ENCODE measurements at places on chromosomes 12 and 14. TPM values are rescaled to one million over a fixed set of nuclear protein-coding genes. Genes with fewer than 3 reads are reported as not detected.

- DNase-seq, result peak; percentile 18
These were observed 2.0 kb upstream of the MDM1 start for GRCh38 chr12:68334132-68334531.

The SCN8A gene
- total RNA-seq, result 0.35 TPM

GRCh38 chr12:69679119-69679518 lies 20.0 kb downstream of the BEST3 start:
- DNase-seq, result no peak

DNA sequence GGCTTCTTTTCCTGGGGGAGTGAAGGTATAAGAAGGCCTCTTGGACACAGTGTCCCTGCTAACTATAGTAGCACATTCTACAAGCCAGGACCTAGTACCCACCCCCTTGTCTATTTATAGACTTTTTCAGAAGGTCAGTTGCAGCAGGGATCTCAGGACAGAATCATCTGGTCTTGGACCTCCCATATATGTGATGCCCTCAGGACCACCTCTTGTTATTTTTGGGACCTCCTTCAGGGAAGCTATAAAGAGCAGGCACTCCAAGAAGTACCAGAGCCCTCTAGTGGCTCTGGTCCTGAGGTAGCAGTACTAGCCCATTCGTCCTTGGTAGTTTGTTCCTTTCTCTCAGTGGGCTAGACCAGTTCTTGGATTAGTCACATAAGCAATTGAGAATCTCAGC lies 4.3 kb downstream of the COQ10A start:
- DNase-seq, result no peak

The CHGA gene
- not detected for total RNA-seq

GRCh38 chr14:77738559-77739250 lies 22.3 kb downstream of the SNW1 start:
- no peak for DNase-seq

GRCh38 chr14:21867541-21867940 lies 193.9 kb upstream of the OR4E1 start:
- no peak for DNase-seq

The RTL1 gene
- not detected for total RNA-seq

The MFAP5 gene
- total RNA-seq, result not detected

- DNase-seq, result no peak
These were observed at the start of gene SOAT2 for GRCh38 chr12:53102883-53103807. Gene SOAT2, plus strand, starts transcription at chr12:53103486. Its CDS starts 92 bp downstream, at chr12:53103578.

The CACNA1C gene
- total RNA-seq, result 0.81 TPM

DNA sequence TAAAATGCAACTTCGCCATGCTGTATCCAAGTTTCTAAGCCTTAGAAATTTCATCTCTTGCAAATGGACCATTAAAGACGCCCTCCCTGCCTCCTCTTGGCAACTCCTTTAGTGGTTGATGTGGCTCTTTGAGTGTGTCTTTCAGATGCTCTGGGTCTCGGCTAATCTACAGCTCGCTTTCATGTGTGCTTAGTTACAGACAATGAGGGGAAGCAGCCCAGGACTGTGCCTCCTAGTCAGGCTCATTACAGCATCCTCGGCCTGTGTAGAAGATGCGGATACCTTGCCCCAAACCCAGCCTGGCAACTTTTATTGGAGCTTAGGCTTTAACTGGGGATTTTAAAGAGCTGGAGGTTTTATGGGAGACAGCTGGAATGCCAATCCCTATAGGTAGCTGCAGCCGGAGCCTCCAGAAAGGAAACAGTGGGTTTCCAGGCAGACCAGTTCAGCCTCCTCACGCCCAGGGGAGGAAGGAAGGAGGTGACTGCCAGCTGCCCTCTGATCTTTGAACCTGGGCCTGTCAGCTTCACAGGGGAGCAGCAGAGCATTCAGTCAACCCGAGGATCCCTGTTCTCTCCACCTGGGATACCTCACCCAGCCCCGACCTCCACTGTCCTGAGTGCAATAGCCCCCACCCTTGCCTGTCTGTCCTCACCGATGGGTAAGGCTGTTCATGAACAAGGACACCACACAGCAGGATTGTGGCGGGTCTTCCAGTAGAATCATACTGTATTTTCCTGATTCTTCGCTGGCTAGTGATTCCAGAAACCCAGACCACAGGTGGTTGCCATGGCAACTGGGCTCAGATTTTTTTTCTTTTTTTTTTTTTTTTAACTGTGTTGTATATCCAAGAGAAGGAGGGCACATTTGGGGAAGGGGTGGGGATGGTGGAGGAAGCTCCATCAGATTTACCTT lies 638.5 kb downstream of the MED13L start:
- no peak for DNase-seq

The BCL2L14 gene
- total RNA-seq, result 7.6 TPM

- DNase-seq, result no peak
These were observed 233.0 kb downstream of the SLC41A2 start for GRCh38 chr12:104724992-104725585.

DNA sequence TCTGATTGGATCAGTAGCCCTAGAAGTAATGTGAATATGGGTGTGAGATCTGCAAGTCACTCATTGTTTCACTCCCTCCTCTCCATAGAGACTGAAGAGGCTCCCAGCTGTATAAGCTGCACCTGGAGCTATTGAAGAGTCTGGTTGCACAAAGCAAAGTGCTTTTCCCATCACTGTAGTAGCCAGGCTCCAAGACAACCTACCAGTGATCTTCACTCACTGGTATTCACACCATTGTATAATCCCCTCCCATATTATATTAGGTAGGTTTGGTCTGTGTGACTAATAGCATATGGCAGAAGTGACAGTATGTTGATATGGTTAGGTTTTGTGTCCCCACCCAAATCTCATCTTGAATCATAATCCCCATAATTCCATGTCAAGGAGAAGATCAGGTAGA lies 64.4 kb downstream of the ZFC3H1 start:
- no peak for DNase-seq

The SLC35E3 gene
- 9.2 TPM for total RNA-seq

The MAPK1IP1L gene
- total RNA-seq, result 143 TPM

The RPL10L gene
- total RNA-seq, result not detected

- no peak for DNase-seq
These were observed 177.6 kb downstream of the PDZRN4 start for GRCh38 chr12:41365653-41366171.

DNA sequence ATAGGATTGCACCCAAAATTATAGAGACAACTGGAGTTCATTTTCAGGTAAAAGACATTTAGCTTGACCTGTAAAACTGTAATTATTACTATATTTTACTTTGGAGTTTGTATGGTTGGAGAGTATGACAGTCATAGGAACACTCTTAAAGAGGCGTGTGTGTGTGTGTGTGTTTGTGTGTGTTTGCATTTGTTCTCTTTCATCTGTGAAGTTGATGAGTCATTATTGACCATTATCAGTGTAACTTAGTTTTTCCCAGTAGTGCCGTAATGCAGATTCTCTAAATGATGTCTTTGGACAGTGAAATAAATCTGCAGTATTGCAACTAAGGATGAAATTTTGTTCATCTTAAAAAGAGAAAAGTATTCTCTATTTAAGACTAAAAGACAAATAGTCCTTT lies 13.0 kb downstream of the WASHC4 start:
- no peak for DNase-seq

- no peak for DNase-seq
These were observed 40.6 kb upstream of the RBM19 start for GRCh38 chr12:114006482-114007425.

GRCh38 chr12:1992732-1993131 lies 11.5 kb downstream of the DCP1B start:
- DNase-seq, result no peak

DNA sequence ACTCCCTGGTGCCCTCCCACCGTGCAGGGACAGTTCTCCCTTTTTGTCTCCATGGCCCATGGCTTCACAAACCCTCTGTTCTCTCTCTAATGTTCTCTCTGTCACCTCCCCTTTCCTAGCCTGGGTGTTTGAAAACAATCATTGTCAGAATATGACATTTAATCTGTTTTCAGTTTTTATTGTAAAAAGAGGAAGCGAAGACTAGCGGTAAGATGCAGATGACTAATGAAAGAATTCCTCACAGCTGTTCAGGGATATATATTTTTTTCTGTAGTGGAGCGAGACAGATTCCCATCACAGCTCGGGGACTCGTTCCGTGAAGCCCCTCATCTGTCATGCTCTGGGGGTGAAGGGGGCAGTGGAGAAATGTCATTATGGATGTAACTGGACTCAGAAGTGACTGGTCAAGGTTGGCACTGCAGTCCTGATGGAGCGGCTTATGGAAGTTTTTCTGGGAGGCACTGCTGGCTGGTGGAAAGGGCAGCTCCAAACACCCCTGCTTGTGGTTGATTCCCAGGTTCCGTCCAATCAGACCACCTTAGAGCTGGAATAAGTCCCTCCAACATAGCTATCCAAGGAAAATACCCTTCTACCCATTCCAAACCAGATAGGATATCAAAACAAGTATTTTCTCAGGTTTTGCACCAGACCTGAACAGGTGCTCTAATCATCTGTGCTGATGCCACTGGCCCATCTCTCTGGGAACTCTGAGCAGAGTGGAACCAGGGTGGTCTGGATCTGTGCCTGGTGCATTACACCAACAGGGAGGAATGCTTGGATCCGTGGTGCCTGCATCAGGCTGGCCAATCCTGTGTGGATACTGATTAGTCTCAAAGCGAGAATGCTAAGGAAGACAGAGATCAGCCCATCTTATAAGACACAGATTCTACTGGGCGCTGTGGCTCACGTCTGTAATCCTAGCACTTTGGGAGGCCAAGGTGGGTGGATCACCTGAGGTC lies 84.7 kb downstream of the GPATCH2L start:
- no peak for DNase-seq

DNA sequence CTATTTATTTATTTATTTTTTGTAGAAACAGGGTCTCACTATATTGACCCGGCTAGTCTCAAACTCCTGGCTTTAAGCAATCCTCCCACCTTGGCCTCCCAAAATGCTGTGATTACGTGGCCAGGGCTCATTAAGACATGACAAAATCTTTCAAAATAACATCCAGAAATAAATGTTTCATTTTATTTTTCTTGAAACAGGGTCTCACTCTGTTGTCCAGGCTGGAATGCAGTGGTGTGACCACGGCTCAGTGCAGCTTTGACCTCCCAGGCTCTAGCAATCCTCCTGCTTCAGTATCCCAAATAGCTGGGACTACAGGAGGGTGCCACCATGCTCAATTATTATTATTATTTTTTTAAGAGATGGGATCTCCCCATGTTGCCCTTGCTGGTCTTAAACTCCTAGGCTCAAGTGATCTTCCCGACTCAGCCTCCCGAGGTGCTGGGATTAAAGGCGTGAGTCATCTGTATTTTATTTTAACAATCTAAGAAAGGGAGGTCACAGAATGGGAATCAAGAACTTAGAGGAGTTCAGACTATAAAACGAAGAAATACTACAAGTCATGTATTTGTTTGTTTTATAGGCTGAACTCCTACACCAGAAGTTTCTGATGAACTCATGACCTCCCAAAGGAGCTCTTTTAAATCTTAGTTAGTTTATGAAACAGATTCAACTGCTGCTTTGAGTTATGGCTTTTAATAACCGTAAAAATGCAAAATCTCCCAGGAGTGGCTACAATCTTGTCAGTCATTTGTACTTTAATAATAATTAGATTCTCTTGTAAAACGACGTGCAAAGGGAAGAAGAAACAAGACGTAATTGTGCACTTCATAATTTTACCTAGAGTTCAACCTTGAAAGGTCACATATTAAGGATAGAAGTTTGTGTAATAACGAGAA lies 2.1 kb upstream of the TMEM263 start:
- no peak for DNase-seq

The PYGL gene
- total RNA-seq, result 4.6 TPM

DNA sequence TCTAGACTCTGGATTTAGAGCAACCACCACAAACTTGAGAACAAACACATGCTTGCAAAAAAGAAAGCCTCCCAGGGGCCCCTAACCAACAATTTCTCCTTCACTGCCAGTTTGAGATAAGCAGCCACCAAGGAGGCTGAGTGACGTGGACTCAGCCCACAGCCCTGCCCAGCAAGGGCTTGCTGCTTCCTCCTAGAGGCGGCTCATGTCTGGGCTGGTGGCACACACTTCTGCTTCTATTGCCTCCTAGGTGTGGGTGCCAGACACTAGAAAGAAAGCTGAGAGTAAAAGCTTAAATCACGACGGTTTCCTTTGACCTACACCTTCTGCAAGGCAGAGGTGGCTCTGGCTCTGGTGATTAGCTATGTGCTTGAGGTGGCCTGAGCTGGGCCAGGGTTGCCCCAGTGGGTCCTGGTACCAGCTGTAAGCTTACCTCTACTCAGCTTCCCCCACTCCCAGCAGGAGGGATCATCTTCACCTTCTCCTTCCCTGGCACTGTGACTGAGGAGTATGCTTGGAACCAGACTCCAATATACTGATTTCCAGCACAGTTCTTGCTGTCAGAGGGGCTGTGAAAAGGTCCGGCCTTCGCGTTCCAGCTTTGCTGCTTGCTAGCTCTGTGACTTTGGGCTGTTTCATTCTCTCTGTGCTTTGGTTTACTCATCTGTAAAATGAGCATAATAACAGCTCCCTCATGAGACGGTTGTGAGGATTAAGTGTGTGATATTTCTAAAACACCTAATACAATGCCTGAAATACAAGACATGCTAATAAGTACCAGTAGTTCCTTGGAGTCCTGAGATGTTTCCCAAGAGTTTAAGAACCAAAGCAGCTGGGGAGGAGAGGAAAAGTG lies 89.7 kb upstream of the PARP11 start:
- DNase-seq, result peak; percentile 92

GRCh38 chr12:89544681-89545184 lies 18.9 kb upstream of the POC1B start:
- DNase-seq, result no peak

DNA sequence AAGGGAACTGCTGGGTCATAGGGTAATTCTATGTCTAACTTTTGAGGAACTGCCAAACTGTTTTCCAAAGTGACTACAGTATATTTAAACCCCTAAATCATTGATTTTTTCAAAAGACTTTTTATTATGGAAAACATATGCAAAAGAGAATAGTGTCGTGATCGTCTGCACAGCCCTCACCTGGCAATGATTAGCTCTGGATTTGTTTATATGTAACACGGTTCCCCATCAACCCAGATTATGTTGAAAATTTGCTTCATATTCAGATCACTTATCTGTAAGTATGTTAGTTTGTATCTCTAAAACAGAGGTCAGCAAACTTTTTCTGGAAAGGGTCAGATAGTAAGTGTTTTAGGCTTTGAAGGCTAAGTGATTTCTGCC lies 52.7 kb downstream of the CCDC92 start:
- no peak for DNase-seq

The MYH7 gene
- 0.10 TPM for total RNA-seq

The PHETA1 gene
- total RNA-seq, result 6.8 TPM

- DNase-seq, result no peak
These were observed 218.2 kb downstream of the PRKD1 start for GRCh38 chr14:29709490-29709889.

- DNase-seq, result no peak
These were observed 671.5 kb downstream of the MED13L start for GRCh38 chr12:115606040-115606439.

- DNase-seq, result no peak
These were observed 38.0 kb downstream of the NFKBIA start for GRCh38 chr14:35366521-35366976.

GRCh38 chr14:81018684-81019083 lies 63.3 kb downstream of the TSHR start:
- no peak for DNase-seq

The KLRC2 gene
- not detected for total RNA-seq

GRCh38 chr14:93331002-93331727 lies 1.7 kb downstream of the BTBD7 start:
- DNase-seq, result no peak

- DNase-seq, result no peak
These were observed 33.5 kb downstream of the SUDS3 start for GRCh38 chr12:118409834-118410233.
